Myometrial cell (primary cell): ENCODE measurements at places on chromosomes 7 and 10. TPM values are rescaled to one million over a fixed set of nuclear protein-coding genes. Genes with fewer than 3 reads are reported as not detected.

Gene ANKRD22
- total RNA-seq: 0.58 TPM in 1 of 2 replicates, not detected in the other

Gene LDB3
- not detected in 2 replicates for total RNA-seq

Gene MUC3A
- total RNA-seq: not detected in 2 replicates

Gene SKIDA1
- total RNA-seq: 0.29 and 0.53 TPM in 2 replicates

Gene TMEM270
- not detected in 2 replicates for total RNA-seq

Gene CUZD1
- 0.18 and 0.29 TPM in 2 replicates for total RNA-seq

Gene HOGA1
- total RNA-seq: under 0.01 and 2.1 TPM in 2 replicates

Gene DYNC1I1
- 0.71 and 0.86 TPM in 2 replicates for total RNA-seq

Gene NPFFR1
- not detected in 2 replicates for total RNA-seq

Gene ZNF804B
- total RNA-seq: not detected in 2 replicates

Gene TAS2R41
- not detected in 2 replicates for total RNA-seq

Gene GRM3
- not detected in 2 replicates for total RNA-seq

Gene CLEC2L
- total RNA-seq: not detected in 2 replicates

Gene BCAP29
- 85.9 and 131 TPM in 2 replicates for total RNA-seq

Gene CYP26A1
- 0.18 TPM in 1 of 2 replicates, not detected in the other for total RNA-seq

Gene COL1A2
- 2,391 and 2,430 TPM in 2 replicates for total RNA-seq

Gene HELLS
- 15.0 and 23.4 TPM in 2 replicates for total RNA-seq

Gene TAS2R38
- not detected in 2 replicates for total RNA-seq

Gene NPC1L1
- total RNA-seq: not detected in 2 replicates

Gene WASHC2C
- 19.3 and 27.5 TPM in 2 replicates for total RNA-seq

Gene PI4K2A
- total RNA-seq: 32.0 and 33.5 TPM in 2 replicates

Gene DHX32
- total RNA-seq: 29.4 and 34.2 TPM in 2 replicates

Gene TRIM8
- total RNA-seq: 129 and 134 TPM in 2 replicates

Gene ASB10
- total RNA-seq: not detected in 2 replicates

Gene ABCB4
- 0.29 TPM in 1 of 2 replicates, not detected in the other for total RNA-seq

Gene FAM25C
- total RNA-seq: not detected in 2 replicates

Gene SLC26A5
- not detected in 2 replicates for total RNA-seq

Gene ZC3HAV1L
- 1.4 and 9.2 TPM in 2 replicates for total RNA-seq

Gene C10orf90
- not detected in 2 replicates for total RNA-seq
